ENCODE measurements at places on chromosomes 16 and 17.

DNA sequence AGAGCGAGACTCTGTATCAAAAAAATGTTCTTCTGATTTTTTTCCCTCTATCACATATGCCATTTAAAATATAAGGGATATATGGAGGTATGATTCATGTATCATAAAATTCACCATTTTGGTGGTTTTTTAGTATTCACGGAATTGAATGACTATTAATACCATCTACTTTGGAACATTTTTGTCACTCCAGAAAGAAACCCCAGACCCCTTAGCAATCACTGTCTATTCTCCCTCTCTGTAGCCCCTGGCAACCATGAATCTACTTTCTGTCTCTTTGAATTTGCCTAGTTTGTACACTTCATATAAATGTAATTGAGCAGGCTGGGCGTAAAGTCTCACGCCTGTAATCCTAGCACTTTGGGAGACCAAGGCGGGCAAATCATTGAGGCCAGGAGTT lies 75.9 kb downstream of the PRKCA start:
- DNase-seq: no peak

- no peak for DNase-seq
These were observed 46.3 kb downstream of the C16orf78 start for GRCh38 chr16:49419862-49420261.

DNA sequence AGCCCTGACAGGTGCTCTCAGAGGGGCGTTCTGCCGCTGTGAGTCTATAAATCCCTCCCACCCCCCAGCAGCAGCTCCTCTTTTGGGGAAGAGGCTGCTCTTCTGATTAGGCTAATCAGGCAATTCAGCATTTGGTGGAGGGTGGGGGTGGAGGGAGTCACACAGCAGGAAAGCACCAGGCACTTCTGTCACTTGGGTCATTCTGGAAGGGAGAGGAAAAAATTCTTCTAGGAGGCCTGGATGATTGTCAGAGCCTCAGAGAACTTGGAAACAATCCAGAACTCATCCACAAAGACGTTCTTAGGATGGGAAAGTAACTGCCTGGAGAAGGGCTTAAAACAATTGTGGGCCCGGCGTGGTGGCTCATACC lies 7.3 kb upstream of the SSTR2 start:
- DNase-seq: no peak

GRCh38 chr17:76178124-76178523 lies 37.1 kb upstream of the FOXJ1 start:
- no peak for DNase-seq

- no peak for DNase-seq
These were observed 34.0 kb upstream of the PRKCA start for GRCh38 chr17:66268247-66268927.

DNA sequence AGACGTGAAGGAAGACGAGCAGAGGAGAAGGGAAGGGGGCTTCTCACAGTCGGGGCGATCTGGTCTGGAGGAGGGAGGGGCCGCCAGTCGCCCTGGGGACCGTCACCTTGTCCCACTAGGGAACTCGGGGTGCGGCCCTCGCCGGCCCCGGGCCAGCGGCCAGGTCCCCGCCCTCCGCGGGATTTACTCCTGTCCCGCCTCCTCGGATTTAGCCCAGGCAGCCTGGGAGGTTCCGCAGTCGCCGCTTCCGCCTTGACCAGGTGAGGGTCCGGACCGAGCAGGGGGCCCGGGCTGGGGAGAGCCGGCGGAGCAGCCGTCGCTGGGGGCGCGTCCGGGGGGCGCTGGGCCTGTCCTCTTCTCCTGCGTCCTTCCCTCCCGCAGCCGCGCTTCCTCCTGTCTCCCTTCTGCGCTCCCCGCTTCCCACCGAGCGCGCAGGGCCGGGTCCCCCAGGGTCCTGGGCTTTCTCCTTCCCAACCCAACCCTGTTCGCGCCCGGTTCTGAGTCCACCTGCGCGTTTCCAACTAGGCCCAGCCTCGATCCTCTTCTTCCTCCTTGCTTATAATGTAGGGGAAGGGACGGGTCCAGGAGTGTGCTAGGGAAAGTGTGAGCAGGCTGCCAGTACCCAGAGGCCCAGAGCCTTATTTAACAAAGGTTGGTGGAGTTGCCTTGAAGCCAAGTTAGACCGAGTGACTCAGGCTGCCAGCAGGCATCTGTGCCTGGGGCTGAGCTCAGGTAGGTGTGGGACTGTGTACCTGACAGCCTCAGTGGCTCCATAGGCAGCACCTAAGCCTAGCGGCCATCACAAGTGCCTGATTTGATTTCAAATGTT lies at the start of gene TNK1:
Gene TNK1 (plus strand): TSS at position 235 of the 829 bp plus-strand sequence. CDS start 1,838 bp downstream, outside the sequence.
- DNase-seq: peak; percentile 67

DNA sequence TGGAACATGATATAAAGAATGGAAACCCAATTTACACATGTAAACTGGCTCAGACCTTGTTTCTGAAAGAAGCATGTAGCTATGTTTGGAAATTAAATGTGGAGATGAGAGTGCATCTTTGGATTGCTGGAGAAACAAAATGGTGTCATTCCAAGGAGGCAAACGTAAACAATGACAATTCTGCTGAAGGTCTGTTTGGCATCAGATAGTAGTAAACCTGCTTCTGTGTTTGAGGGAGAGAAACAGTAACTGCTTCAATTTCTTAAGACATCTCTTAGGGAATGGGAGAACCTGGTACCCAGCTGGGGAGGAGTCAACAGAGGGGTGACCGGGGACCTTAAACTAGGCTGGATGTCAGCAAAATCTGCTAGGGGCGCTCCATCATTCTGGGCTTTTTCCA lies 23.5 kb downstream of the GPRC5B start:
- no peak for DNase-seq

GRCh38 chr16:9399573-9399972 lies 308.1 kb downstream of the HAPSTR1 start:
- DNase-seq: no peak

DNA sequence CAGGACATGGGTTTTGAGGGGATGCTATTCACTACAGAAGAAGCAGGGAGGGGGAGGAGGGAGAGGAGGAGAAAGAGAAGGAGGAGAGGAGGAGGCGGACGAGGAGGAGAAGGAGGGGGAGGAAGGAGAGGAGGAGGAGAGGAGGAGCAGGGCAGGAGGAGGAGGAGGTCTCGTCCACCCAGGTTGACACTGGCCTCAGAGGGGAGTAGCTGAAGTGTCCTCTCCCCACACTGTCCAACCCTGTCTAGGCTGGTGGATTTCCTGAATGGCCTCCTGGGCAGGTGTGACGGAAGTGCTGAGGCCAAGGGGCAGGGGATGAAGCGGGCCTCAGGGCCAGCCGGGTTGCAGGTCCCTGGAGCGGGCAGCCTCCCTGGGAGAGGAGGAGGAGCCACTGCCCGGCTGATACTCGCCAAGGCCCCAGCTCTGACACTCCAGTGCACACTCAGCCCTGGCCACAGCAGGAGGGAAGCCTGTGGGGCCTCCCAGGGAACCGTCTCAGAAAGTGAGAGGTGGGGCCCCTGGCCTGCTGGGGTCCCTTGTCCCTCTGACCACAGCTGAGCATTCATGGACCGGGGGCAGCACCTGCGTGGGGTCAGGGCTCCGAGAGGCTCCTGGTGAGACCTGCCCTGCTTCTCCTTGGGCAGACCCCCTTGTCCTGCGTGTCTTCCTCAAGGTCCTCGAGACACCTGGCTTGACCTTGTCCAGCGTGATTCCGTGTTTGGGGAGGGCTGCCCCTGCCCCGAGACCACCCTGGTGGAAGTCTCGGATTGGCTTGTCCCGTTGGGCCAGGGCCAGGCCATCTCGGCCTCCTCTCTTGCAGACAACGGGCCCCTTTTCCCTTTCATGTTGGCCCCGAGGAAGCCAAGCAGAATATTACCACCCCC lies 200.6 kb upstream of the CIBAR2 start:
- DNase-seq: no peak

DNA sequence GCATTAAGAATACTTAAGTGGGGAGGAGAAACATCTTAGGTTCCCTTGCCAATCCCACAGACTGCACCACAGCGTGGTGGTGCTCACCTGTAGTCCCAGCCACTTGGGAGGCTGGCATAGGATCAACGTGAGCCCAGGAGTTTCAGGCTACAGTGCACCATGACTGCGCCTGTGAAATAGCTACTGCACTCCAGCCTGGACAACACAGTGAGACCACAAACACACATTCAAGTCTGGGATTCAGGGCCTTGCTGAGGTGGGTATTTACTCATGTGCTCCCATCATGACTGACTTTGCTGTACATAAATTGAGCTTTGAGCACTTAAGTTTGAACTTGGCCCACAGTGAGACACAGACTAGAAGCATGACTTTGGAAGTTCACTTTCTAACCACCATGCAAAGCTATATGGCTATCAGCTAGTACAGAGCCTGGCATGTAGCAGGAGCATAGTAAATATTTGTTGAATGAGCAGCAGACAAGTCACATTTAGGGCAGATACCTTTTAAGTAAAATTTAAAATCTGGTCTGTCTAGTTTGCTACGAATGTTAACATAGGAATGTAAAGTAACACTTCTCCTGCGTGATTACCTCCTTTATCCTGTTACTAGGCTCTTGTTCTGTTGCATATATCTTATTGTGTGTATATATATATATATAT lies 33.5 kb downstream of the CEP95 start:
- DNase-seq: no peak

DNA sequence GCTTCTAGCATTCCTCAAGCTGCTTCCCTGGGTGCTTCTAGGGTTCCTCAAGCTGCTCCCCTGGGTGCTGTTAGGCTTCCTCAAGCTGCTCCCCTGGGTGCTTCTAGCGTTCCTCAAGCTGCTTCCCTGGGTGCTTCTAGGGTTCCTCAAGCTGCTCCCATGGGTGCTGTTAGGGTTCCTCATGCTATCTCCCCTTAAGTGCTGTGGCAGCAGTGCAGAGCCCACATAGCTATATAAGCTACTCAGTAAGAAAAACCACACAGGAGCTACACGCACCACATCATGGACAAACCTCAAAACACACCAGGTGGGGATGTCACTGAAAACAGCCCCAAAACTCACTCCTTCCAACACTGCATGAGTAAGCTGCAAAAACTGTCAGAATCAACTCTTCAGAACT lies 35.2 kb downstream of the ANKRD11 start:
- no peak for DNase-seq

DNA sequence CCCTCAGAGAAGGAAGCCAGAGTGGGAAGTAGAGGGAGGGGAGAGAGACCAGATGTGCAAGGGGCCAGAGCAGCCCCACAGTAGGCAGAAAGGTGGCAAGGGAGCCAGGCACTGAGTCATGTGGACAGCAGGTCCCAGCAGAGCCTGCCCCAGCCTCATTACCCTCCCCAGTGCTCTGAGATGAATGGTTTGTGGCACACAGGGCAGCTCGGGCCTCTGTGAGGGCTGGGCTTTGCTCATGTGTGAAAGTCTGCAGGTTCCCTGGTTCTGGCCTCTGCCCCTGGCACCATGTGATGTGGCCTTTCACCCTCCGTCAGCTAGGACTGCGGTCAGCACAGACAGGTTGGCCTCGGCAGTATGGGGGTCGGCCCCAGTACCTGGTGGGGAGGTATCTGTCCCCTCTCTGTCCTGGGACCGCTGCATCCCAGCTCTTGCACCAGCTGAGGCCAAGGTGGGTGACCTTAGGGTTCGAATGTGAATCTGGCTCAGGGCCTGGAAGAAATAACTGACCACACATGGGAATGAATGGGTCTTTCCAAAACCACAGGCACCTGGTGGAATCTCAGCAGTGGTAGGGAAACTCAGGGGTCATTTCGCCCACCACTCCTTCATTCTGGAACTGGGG lies 8.9 kb downstream of the LRRC75A start:
- no peak for DNase-seq

DNA sequence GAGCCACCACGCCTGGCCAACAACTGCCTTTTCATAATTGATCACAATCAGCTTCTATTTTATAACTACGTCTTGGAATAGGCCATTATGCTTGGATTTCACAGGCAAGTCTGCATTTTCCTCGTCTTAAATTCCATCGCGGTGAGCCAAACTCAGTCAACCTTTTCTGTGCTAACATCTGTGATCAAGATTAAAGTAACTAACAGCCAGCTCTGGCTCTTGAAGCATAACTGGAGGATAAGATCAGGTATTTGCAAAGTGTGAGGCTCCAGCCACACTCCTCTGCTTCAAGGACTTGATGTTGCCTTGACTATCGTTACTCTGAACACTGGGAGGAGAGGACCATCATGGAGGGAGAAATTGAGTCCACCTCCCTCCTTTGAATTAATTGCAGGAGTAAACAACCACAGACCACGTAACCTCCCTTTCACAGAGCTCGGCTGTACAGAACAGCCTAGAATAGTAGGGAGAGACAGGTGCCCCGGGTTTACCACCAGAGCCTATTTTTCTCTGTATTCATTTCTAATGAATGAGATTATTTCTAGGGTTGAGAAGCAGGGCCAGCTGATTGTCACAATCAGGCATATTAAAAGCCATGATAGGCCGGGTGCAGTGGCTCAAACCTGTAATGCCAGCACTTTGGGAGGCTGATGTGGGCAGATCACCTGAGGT lies 143.0 kb downstream of the XYLT1 start:
- no peak for DNase-seq

DNA sequence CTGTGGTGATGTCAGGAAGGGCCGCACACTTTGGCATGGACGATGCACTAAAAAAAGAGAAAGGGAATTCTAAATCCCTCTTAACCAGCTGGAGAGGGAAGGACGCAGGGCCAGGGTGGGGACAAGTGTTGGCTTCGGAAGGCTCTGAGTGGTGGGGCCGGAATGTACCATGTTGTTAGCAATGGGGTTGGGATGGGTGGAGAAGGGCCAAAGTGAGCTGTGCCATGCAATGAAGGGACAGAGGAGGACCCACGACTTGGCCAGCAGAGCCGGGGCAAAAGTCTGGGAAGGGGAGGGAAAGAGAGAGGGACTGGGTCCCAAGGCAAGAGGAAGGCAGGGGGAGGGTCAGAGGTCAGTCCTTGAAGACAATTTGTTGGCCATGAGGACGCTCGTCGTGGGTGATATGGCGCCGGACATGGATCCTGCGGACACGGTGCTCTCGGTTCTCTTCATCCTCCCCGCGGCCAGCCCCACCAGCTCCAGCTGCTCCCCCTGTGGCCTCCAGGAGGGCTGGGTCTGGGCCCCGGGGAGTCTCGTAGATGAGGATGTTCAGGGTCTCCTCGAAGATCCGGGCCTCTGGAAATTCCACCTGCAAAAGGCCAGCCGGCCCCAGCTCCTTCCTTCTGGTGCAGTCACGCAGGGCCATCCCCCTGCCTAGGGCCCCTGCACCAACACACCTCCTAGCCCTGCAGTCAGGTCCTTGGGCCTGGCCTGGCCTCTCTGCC lies 6.4 kb downstream of the ASPHD1 start:
- no peak for DNase-seq

All from psoas muscle (tissue), 8 donors.